ENCODE measurements at places on chromosomes 6 and 20.

- DNase-seq = no peak
These were observed 539 bp upstream of the BHLHE23 start for GRCh38 chr20:63007360-63007645.

DNA sequence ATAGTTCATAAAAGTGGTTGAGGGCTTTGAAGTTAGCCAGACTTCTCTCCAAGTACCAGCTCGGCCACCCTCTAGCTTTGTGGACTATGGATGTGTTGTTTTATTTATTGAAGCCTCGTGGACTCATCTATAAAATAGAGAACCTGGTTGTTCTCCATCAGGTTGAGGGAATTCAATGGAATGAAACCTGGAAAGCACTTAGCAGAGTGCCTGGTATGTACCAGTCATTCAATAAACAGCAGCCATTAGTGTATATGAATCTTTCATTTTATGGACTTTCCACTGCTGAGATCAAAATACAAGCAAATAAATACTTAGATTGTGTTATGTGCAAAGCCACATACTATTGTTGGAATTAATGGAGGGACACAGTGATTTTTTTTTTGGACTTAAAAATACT, 206.8 kb downstream of the SOX4 start:
- DNase-seq = no peak

GRCh38 chr20:48165401-48165685, 380.1 kb upstream of the SULF2 start:
- no peak for DNase-seq

DNA sequence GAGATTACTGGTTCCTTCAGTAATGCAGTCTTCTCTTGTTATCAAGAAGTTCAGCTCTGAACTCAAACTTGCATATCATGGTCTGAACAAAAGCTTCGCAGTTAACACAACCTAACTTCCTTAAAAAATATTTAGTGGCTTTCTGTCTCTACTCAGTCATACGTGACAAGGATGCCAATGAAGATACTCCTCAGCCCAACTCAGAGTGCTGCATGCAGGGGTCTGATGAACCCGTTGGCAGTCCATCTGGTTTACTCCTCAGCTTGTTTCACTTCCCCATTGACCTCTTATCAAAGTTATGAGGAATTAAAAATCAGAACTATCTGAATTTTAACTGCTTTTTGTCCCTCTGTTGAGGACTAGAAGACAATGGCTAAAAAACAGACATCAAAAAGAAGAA, 56.6 kb upstream of the RIN2 start:
- no peak for DNase-seq

DNA sequence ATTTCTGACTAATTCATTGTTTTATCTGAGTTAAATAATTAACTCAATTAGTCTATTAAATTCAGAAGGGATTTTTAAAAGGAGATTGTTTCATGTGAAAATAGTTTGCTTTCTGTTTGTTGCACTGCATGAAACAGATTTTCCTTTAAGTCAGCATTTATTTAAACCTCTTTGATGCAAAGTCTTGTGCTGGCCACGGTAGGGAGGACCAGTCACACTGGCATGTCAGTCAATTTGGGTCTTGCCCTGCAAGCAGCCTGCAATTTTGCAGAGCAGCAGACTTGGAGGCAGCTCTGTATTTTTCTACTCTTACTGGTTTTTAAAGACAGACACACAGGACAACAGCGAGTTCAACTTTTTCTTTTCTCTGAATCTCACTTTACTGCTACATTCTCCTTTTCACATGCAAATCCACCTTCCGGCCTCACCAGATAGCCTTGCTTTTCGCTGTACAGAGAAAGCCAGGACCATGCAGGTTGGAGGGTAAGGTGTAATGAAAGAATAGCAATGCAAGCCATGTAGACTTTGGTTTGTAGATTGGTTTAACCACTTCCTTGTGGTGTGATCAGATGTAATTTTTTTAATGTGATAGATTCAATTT, 689.9 kb upstream of the AGPAT4 start:
- no peak for DNase-seq

- DNase-seq = no peak
These were observed 150.5 kb downstream of the BCAS1 start for GRCh38 chr20:53919886-53920285.

GRCh38 chr20:62267543-62267942, 29.2 kb downstream of the OSBPL2 start:
- no peak for DNase-seq

DNA sequence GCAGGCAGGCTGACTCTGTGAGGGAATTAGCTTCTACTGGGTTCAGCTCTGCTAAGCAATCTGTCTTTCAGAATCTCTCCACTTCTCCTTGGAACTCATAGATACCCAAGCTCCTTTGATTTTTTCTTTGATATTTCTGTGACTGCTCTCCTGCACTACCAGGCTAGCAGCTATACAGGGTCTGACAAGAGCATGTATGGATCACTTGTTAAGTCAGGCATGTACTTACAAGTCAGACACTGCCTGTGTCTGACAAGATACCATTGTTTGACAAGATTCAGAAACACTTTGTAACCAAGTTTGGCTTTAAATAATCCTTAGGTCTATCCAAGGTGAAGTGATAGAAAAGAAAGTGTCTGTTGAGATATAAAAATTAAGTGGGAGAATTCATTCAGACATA, 79.5 kb downstream of the SESN1 start:
- no peak for DNase-seq

- no peak for DNase-seq
These were observed 11.1 kb upstream of the SLC16A10 start for GRCh38 chr6:111076024-111076695.

- no peak for DNase-seq
These were observed 74.7 kb upstream of the TMEM170B start for GRCh38 chr6:11462742-11463397.

DNA sequence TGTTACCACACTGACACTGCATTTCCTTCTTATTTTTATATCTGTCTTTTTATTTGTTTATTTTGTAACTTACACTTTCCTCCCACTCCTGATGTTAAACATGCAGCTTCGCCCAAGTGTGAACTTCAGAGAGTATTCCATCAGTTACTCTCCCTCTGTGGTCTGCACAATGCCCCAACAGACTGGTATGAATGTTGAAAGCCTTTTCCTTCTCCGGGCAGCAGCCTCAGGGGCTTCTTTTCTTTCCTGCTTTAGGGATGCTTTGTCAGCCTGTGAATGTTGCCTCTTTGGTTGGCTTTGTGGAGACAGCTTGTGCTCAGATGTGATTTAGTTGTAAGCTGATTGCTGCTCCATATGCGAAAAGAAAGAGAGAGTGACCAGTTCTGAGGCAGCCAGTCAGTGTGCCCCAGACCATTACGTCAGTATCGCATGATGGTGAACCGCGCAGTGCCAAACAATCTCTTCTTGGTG, 44.0 kb downstream of the SMPDL3A start:
- DNase-seq = no peak

DNA sequence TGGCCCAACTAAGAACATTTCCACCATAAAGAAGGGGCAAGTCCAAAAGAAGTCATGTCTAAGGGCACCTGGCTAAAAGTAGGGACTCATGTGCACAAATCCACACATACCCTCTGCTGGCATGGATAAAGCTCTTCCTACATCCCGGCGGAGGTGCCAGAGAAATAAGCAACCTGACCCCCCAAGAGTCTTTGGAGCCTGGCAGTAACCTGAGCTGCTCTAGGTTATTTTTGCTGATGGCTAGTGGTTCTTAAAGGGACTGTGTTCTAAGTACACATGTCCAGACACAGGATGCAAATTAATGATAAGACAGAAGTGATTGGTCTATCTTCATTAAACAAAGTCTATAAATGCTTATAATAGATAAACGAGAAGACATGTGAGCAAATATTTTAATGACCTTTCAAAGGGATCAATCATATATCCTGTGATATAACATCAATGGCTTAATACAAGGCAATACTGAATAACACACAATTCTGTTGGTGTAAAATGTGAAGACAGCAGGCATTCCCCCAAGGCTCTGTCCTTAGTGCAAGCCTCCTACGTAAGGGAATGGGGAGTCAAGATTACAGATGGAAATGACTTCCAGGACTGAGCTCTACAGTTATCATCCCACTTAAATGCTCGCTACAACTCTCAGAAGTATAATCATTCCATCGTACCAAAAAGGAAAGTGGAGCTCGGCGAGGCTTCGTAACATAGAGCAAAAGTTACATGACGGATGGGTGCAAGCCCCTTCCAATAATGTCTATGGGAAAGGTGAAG, 52.5 kb downstream of the HIVEP2 start:
- DNase-seq = no peak

- no peak for DNase-seq
These were observed 5.2 kb downstream of the OR11A1 start for GRCh38 chr6:29451471-29452193.

DNA sequence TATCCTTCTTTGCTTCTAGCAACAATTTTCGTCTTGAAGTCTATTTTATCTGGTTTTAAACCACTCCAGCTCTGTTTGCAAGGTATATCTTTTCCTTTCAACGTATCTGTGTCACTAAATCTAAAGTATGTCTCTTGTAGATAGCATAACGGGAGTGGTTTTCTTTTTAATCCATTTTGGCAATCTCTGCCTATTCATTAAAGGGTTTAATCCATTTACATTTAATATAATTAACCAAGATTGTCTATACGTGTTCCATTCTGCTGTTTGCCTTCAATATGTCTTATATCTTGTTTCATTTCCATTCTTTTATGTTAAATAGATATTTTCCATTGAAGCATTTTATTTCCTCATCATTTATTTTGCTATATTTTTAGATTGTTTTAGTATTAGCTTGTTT, 587.9 kb downstream of the C6orf118 start:
- DNase-seq = no peak

- DNase-seq = no peak
These were observed 249.7 kb upstream of the RUNX2 start for GRCh38 chr6:45078432-45078831.

DNA sequence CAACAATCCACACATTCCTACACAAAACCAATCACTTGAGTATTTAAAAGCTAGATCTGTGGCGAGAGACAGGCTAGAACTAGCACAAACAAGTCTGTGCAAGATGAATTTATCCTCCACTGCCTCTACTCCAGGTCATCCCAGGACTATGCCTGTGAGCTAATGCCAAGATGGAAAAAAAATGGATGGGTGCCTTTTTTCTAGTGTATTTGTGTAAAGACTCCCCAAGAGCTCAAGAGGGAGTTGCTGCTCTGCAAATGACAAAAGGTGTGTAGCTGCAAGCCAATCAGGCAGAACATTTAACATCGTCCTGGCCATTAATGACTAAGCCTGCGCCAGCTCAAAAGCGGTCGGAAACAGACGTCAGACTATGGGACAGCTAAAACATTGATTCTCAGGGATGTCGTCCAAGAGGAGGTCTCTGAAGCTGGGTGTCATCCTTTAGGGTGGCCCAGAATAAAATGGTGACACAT, 21.9 kb downstream of the ATXN1 start:
- DNase-seq = no peak

DNA sequence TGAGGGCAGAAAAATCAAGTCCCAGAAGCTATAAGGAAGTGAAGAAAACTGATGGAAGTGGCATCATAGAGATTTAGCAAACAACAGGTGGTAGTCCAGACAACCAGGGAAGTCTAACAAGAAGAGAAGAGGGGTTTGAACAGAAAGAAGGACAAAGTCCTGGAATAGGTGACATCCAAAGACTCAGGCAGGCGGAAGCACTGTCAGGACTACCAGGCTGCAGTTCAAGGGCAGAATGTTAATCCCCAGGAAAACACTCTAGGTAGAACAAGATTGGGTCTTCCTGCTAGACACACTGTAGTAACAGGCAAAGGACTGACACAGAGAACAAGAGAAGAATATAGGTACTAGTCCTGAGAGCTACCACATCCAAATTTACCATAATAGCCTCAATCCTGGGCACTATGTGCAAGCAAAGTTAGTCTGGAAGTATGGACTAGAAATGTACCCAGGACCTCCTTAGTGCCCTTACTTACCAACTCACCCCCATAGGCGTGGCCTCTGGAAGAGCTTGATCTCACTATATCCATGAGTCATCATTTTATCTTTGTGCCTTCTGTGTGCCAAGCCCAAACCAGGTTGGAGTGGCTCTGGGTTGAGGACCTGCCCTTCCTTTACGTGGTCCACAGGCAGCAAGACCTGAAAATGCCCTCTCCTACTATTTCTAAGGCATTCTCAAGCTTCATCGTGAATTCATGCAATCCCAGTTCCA, 2.2 kb upstream of the EPB41L2 start:
- DNase-seq = no peak

DNA sequence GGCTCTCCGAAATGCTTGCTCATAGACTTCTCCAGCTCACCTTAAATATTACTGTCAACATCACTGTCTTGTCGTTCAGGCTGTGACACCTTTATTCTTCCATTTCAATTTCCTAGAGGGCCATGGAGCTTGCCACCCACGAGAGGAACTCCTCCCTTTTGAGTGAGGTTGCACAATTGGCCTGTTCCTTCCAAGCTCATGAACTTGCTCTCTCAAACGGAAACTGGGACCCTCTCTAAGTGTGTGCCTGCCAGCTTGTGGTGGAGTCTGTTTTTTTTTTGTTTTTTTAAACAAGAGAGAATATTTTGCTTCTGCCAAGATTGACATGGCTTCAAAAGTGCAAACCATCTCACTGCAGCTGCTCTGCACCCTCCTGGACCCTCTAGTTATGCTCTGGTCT, 19.3 kb upstream of the IYD start:
- DNase-seq = no peak

DNA sequence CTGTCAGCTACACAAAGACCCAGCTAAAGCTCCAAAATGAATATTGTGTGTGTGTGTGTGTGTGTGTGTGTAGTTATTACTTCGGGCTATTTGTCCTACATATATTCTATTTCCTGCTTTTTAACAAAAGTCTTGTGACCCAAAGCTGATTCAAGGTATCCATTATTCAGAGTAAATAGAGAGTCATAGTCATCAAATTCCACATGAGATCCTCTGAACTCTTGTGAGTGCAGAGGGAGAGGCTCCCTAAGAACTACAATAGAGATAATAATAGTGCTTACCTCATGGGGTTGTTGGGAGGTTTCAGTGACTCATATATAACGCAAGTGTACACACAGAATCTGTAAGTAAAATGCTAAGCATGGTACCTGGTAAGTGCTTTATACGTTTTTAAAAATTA, 95.6 kb upstream of the SHLD1 start:
- no peak for DNase-seq

DNA sequence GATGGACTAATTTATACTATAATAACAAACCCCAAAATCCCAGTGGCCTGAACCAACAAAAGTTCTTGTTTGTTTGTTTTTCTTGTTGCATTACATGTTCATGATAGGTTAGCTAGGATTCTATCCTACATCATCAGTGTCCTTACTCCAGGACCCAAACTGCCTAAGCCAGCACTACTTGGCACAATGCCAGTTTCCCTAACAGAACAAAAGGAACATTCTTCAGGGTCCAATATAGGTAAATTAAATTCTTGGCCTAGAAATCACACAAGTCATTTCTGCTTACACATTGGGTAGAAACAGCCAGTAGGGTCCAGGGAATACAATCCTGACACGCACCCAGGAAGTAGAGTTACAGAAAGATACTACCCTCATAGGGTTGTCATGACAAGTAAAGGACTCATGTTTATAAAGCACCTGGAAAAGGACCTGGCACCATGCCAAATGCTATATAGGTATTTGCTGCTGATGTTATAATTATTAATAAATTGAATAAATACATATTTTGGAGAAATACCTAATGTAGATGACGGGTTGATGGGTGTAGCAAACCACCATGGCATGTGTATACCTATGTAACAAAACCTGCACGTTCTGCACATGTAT, 38.8 kb downstream of the RCAN2 start:
- DNase-seq = no peak
